DMS79 (cell line): ENCODE measurements at places on chromosomes 6 and 20.
A peak's percentile ranks its signal among the peaks of the same experiment; 100 is the strongest.

DNA sequence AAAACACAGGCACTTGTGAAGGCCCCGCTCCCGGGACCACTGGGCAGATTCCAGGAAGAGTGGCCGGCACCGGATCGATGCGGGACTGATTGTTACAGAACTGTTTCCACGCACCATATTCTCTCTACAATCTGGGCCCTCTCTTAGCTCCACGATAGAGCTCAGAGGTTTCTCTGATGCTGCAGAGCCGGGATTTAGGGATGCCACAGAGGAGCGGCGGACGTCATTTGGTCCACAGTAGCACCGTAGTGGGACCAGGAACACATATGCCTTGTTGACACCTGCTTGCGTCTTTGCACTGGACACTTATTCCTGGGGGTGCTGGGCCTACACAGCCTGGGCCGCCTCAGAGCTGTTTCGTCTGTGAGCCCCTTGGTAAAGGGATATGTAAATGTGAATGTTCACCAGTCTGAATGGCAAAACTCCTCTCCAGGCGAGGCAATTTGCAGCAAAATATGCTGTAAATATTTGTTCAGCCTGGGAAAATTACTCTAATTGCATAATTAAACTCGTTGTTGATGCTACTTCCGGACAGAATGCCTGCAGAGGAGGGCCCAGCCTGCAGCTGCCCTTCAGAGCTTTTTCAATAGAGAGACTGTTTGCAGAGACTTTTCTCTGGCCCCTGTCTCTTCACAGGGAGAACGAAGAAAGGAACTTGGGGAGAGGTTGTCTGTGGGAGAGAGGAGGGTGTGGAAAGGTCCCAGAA lies 9.4 kb downstream of the PCK1 start:
- no peak for DNase-seq

DNA sequence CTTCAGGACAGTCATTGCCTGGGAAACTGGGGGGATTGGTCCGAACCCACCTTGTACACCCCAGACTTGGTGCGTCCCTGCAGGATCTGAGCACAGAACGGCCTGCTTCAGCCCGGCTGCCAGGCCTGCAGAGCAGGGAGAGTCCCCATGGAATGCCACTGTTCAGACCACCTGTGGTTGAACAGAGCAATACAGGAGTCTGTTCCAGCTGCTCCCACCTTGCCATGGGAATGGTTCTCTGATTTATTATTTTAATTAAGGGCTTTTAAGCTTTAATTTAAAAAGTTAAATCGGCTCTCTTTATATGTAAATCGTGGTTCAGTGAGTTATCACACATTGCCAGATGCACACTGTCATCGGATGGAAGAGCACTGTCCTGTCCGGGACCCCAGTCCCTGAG lies 310.4 kb downstream of the CDH4 start:
- no peak for DNase-seq

GRCh38 chr20:44211177-44212039 lies 837 bp upstream of the OSER1 start:
- DNase-seq = no peak

DNA sequence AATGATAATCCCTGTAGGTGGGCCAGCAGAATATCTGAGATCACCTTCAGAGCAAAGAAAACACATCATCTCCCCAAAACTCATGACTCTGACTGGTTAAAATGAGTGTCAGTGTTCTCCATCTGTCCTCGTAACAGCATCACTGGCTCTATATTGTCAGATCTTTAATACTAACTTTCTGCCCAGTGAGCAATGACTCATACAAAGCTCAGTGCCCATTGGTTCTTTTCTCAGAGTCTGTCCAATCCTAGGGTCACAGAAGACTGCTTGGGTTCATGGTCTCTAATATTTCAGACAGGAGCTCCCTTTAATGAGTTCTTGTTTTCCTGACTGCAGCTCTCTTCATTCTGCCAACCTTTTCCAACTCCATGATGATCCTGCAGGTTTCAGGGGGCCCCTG lies 36.4 kb downstream of the HLA-DPB1 start:
- no peak for DNase-seq

GRCh38 chr20:13009682-13010406 lies 1.1 kb downstream of the SPTLC3 start:
- DNase-seq = peak; percentile 49
